ENCODE measurements at places on chromosomes 1 and 21.

DNA sequence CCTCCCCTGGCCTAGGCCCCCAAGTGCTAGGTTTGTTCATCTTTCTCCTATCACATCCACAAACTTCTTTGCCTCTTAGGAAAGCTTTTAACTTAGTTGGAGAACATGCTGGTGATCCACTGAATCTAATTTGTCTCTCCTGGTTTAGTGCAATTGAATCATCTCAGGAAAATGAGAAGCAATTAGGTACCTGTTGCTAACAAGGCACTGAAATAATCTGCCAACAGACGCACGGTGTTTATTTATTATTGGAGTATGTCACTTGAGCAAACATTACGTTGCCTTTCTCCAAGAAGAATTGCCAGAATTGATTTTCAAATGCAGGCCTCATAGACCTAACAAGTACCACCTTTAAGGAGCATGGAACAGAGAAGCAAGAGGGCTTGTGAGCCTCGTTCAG is 309.4 kb downstream of the NFIA start:
- no peak for DNase-seq

DNA sequence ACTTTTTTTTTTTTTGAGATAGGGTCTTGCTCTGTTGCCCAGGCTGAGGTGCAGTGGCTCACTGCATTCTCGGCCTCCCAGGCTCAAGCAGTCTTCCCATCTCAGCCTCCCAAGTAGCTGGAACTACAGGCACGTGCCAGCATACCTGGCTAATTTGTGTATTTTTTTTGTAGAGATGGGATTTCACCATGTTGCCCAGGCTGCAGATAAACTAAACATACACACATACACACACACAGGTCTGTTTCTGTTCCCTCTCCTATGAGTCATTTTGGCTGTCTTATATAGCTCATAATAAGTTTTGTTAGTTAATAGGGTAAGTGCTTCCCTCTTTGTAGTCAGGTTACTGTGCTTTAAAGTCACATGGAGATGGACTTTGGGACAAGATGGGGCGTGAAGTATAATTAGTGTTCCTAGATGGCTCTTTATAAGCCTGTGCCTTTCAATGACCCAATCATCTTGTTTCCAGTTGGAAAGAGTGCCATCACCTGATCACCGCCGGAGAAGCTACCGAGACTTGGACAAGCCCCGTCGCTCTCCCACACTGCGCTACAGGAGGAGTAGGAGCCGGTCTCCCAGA is 9.1 kb downstream of the PRPF38A start:
- no peak for DNase-seq

GRCh38 chr1:116286541-116286971 is 86.5 kb upstream of the ATP1A1 start:
- no peak for DNase-seq

- DNase-seq, result no peak
Measured at GRCh38 chr1:227390525-227390924, 72.2 kb upstream of the CDC42BPA start.

DNA sequence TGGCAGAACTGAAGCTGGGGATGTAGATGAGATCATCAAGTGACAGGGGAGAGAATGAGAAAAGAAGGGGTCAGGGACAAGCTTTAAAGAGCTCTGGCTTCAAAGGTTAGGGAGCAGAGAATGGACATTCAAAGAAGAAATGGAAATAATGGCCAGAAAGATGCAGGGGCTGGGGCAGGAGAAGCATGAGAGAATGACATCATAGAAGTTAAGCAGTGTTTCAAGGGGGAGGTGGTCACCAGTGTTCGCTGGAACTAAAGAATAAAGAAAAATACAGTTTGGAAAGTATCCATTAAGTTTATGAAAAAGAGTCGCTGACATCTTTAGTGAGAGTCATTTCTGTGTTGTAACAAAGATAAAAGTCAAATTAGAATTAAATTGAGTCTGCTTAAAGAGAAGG is 44.3 kb downstream of the TARBP1 start:
- DNase-seq, result no peak

- peak; percentile 61 for DNase-seq
Measured at GRCh38 chr1:24536391-24536840, 19.5 kb upstream of the NCMAP start.

- DNase-seq, result no peak
Measured at GRCh38 chr21:44955798-44956175, 16.0 kb downstream of the SLX9 start.

GRCh38 chr1:12572522-12572921 is 45.5 kb downstream of the DHRS3 start:
- DNase-seq, result no peak

GRCh38 chr1:228983661-228984060 is 248.4 kb downstream of the RHOU start:
- no peak for DNase-seq

DNA sequence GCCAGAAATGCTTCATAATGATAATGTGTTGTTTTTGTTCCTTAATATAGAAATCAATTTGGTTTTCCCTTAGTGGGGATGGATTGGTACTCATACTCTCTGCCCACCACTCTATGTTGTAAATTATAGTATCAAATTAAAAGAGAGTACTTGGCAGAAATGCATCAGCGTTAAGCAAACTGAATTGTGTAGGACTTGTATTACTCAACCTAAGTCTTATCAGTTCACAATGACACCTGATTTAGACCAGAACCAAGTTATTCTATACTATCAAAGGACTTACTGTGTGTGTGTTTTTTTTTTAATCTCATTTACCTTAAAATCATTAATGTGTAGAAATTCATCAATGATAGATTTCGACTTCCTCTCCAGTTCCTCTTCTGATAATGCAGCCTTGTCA is 62.0 kb upstream of the HP1BP3 start:
- DNase-seq, result no peak

DNA sequence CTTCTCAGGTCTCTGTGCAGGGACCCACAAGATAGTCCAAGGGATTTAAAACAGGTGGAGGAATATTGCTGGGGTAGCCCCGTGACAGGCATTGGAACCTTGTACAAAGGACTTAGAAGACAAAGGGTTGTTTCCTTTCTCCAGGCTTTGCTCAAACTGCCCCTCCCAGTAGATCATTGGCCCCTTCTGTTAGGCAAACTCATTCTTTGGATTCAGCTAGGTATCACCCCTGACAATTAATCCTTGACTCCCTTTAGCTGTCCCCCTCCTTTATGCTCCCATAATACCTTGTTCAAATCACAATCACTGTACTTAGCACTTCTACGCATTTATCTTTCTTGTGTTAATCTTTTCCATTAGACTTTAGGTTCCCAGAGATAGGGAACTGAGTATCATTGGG is 360.5 kb downstream of the KCNH1 start:
- no peak for DNase-seq

GRCh38 chr21:31340942-31341487 is 3.0 kb downstream of the TIAM1 start:
- no peak for DNase-seq

GRCh38 chr1:15740924-15741850 is 1.1 kb upstream of the TMEM82 start:
- peak; percentile 90 for DNase-seq

- DNase-seq, result no peak
Measured at GRCh38 chr21:45792682-45793383, 149.3 kb downstream of the PCBP3 start.

DNA sequence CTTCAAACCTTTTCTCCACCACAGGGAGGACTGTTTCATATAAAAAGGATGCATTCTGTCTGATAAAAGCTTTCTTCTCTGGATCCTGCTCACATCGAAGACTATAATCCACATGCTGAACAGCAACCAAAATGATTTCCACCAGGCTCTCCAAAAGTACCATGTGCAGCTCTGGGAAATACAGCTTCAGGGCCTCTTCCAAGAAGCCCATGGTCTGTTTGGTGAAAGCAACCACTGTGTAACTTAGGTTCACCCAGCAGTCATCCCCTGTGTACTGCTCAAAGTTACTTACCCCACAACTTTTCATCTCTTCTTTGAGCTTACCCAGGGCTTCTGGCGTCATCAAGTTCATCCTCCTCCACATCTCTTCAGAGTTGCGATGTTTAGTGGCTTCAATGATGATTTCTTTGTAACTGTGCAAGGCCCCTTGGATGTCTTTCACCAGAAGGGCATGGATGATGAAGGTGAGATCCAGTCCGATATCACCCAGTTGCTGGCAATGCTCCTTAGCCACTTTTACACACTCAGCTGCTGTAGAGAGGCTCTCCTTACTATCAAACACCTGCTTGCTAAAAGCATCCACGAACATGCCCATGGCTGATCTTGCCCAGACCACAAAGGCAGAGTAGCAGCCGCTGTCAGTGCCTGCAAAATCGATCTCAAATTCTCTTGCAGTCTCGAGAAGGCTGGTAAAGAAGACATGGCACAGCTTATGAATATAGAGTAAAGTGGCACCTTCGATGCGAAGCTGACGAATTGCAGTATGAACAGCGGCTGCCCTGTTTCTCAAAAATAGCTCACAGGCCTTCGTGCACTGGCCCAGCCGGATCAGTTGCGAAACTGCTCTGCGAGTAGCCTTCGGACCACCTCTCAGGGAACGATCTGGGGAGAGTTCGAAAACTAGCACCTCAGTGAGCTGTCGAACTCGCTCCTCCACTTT is 1.7 kb downstream of the EXOC8 start:
- no peak for DNase-seq

DNA sequence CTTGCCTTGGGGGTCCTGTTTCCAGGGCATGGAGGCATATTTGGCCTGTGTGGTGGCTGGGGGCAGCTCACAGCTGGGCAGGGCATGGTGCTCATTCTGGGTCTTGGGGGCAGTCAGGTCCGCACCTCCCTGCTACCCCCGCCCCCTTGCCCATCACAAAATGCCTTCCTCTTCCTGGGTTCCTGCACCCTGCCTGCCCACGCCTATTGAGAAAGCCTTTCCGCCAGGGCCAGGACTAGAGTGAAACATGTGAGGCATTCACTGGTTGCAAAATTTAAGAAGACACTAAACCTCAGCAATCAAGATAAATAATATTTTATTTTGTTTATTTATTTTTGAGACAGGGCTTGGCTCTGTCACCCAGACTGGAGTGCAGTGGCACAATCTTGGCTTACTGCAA is 19.7 kb downstream of the PTAFR start:
- DNase-seq, result no peak

- no peak for DNase-seq
Measured at GRCh38 chr1:21955058-21955457, 17.9 kb upstream of the HSPG2 start.

DNA sequence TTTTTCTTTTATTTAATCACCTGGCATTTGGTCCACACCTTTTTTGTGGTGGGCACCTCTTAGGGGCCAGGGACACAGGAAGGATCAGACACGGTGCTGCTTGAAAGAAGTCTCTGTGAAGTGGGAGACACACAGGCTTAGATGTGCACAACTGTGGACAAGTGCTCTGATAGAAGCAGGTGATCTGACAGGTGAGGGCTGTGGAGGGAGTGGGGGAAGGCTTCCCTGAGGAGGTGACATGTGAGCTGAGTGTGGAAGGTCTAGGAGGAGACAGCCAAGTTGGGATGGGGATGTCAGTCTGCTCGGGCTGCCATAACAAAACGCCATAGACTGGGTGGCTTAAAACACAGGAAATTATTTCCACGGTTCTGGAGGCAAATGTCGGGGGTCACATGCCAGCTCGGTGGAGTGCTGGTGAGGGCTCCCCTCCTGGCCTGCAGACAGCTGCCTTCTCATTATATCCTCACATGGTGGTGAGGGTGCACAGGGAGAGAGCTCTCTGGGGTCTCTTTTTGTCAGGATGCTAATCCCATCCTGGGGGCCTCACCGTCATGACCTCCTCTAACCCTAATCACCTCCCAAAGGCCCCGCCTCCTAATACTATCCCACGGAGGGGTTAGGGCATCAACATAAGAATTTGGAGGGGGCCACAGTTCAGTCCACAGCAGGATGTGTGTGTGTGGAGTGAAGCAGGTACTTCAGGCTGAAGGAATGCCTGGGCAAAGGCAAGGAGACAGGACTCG is 5.2 kb upstream of the KIAA1614 start:
- DNase-seq, result peak; percentile 4

GRCh38 chr1:197464044-197464443 is 196.0 kb downstream of the CRB1 start:
- DNase-seq, result no peak

- no peak for DNase-seq
Measured at GRCh38 chr1:102875756-102876155, 232.6 kb downstream of the COL11A1 start.

GRCh38 chr1:25505656-25506385 is 37.6 kb upstream of the LDLRAP1 start:
- DNase-seq, result no peak

DNA sequence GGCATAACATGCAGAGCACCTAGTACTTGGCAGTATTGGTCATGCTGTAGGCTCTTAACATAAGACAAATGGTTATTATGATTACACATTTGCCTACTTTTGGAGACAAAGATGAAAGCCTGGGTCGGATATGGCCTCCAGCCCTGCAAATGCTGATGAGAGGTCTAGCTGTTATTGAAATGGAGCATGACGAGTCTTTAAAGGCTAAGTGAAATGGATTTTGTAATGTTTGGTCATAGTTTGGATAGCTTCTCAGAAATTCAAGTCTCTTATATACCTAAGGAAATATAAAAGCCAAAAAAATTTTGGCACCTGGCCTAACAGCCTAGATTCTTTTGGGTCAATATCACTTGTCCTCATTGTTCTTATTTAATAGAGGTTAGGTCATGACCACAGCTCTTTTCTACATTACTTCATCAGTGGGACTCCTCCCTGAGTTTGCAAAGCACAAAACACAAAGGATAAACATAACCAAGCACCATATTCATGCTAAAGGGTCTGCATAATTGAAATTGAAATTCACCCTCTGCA is 69.2 kb upstream of the WLS start:
- DNase-seq, result no peak

GRCh38 chr1:4121834-4122512 is 221.9 kb upstream of the C1orf174 start:
- no peak for DNase-seq

DNA sequence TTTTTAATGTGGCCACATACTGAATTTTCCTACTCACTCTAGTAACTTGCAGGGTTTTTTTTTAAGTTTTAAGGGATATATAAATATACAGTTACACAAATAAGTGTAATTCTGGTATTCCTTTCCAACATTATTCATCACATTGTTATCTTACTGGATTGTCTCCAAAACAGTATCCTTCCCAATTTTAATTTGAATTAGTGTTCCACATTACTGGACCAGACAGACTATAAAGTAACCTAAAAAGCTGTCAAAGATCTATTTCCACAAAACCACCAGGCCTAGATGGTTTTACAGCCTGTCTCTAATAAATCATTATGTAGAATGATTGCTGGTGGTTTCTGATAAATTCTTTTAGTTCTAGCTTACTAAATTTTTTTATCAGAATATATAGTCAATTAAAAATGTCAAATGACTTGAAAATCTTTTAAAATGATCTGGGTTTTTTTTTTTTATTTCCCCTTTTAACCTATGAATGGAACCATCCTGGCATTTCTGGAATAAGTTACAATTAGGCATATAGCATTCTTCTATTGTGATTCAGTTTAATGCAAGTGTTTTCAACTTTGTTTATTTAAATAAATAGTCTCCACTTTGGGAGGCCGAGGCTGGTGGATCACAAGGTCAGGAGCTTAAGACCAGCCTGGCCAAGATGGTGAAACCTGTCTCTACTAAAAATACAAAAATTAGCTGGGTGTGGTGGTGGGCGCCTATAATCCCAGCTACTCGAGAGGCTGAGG is 59.3 kb downstream of the PACC1 start:
- DNase-seq, result no peak

- peak; percentile 93 for DNase-seq
Measured at GRCh38 chr1:225896937-225897549, 8.1 kb upstream of the LEFTY1 start.

All from GM13977 (cell line).